Activated naive CD4-positive, alpha-beta T cell treated with anti-CD3 and anti-CD28 coated beads, Interleukin-2, amount 10 ng/mL, durations not matched to agents 7 days and 5 days (primary cell): ENCODE measurements at places on chromosomes 11 and 22.

- no peak for DNase-seq
Measured at GRCh38 chr22:46280999-46281623, 13.3 kb downstream of the TTC38 start.

DNA sequence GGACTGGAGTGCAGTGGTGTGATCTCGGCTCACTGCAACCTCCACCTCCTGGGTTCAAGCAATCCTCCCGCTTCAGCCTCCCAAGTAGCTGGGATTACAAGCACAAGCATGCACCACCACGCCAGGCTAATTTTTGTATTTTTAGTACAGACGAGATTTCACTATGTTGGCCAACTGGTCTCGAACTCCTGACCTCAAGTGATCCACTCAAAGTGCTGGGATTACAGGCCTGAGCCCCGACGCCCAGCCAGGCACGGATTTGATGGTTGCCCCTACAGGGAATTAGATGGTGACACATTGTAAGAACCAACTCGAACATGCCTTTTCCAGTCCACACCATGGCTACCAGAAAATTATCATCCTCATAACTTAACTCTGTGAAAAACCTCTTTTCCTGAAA is 26.8 kb upstream of the RTL6 start:
- DNase-seq: no peak

DNA sequence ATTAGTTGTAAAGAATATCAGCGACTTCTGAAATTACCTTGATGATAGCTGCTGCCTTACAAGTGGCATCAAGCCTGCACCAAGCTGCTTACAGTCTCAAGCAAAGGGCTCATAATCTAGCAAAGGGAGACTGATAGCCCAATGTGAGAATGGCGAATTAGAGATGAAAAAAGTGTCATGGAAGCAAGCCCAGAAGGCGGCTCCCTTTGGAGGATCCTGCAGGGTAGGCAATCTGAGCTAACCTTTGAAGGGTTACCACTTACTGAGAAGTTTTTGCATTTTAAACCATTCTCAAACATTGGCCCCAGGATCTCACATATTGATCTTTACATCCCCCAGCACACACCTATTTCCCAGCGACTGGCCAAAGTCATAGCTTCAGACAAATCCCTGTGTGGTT is 18.5 kb downstream of the GAB2 start:
- no peak for DNase-seq

- no peak for DNase-seq
Measured at GRCh38 chr11:108206969-108207682, 15.3 kb downstream of the NPAT start.

GRCh38 chr22:48744967-48745841 is 1082.5 kb downstream of the BRD1 start:
- peak; percentile 6 for DNase-seq
